ENCODE measurements at places on chromosomes 5 and 9. TPM values are rescaled to one million over a fixed set of nuclear protein-coding genes. Genes with fewer than 3 reads are reported as not detected.

Gene LCN2
- 0.99 TPM for total RNA-seq

Gene LRRC19
- total RNA-seq: not detected

Gene CAMK2A
- total RNA-seq: 0.38 TPM

Gene CCDC192
- total RNA-seq: not detected

Gene SLC6A7
- not detected for total RNA-seq

Gene HCN1
- total RNA-seq: not detected

Gene KCNV2
- not detected for total RNA-seq

Gene ADGRD2
- not detected for total RNA-seq

Gene TMEM215
- not detected for total RNA-seq

Gene PRRC1
- 39.6 TPM for total RNA-seq

Gene ADGRV1
- not detected for total RNA-seq

Gene IFNA4
- not detected for total RNA-seq

Gene PLAC8L1
- total RNA-seq: not detected

Gene FST
- not detected for total RNA-seq

Gene ZNF366
- 0.54 TPM for total RNA-seq

Gene HK3
- total RNA-seq: 56.1 TPM

Gene SLC6A18
- total RNA-seq: not detected

Gene NEUROG1
- total RNA-seq: not detected

Gene PLEKHG4B
- not detected for total RNA-seq

Gene PCDHGB4
- 0.40 TPM for total RNA-seq

Gene SLC22A4
- total RNA-seq: 0.14 TPM

Gene TLE1
- total RNA-seq: 58.9 TPM

Gene BTNL9
- total RNA-seq: not detected

Gene CAVIN4
- 0.41 TPM for total RNA-seq

Gene SLC28A3
- not detected for total RNA-seq

Gene ANKRD34B
- total RNA-seq: not detected

Gene RNF130
- total RNA-seq: 24.4 TPM

Gene GFPT2
- 0.86 TPM for total RNA-seq

Gene SELENOP
- 1.1 TPM for total RNA-seq

Gene ZNF658
- 1.3 TPM for total RNA-seq

Gene SLC25A25
- total RNA-seq: 16.8 TPM

Gene GPR21
- total RNA-seq: not detected

Gene SPATA31D4
- not detected for total RNA-seq

Gene RAD50
- total RNA-seq: 31.2 TPM

Gene PCDHA2
- not detected for total RNA-seq

Gene RASGRF2
- 6.1 TPM for total RNA-seq

Gene TAF11L5
- not detected for total RNA-seq

Gene ANKRD33B
- total RNA-seq: 3.9 TPM

Gene MORN5
- not detected for total RNA-seq

Data from natural killer cell (primary cell).